Smooth muscle cell of trachea (primary cell): ENCODE measurements at places on chromosomes 16 and 17. TPM values are rescaled to one million over a fixed set of nuclear protein-coding genes. Genes with fewer than 3 reads are reported as not detected.

CDRT15L2 gene
- not detected in 2 replicates for total RNA-seq

MT1G gene
- 0.58 TPM in 1 of 2 replicates, not detected in the other for total RNA-seq

SLC13A2 gene
- not detected in 2 replicates for total RNA-seq

OR1D5 gene
- total RNA-seq = not detected in 2 replicates

ATP2C2 gene
- not detected in 2 replicates for total RNA-seq
